Activated CD4-positive, alpha-beta T cell treated with anti-CD3 and anti-CD28 coated beads for 1 hour (primary cell): ENCODE measurements at places on chromosomes 2 and 18.

DNA sequence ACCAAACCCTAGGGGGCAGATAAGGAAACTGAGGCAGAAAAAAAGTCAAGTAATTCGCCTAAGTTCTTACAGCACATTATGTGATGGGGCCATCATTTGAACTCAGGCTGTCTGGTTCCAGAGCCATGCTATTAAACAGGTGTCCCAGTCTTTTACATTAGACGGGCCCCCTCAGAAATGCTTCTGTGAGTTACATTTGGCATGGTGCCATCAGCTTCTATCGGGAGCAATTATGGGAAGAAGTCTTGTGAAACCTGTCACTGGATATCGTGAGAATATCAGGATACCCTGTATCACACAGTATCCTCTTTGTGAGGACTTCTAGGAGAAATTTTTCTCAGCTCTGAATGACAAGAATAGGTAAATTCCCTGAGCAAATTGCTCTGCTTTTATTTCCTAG, 143.7 kb upstream of the NOSTRIN start:
- DNase-seq, result no peak

DNA sequence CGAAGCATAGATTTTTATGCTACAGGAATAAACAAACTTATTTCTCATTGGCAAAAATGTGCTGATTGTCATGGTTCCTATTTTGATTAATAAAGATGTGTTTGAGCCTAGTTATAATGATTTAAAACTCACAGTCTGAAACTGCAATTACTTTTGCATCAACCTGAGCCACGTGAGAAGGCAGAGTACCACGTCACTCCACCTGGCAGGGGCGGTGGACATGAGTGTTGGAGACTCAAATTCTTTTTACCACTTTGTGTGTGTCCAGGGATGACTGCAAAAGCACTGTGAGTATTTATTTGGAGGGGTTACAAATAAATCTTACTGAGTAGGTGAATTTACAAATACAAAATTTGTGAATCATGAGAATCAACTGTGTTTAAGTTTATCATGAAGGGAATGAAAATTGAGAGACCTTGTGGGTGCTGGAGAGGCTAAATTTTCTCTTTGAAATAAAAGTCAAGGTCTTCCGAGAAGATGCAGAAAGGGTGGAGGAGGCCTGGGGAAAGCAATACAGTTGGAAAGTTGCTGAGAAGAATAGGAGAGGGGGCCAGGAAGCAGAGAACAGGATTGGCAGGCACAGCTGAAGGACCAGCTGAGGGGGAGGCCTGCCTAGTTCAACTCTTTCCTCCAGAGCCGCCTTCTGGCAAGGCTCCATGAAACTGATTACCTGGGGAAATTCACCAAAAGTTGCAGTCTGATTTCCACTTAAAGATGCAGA, 316.4 kb downstream of the MYCN start:
- DNase-seq, result no peak

DNA sequence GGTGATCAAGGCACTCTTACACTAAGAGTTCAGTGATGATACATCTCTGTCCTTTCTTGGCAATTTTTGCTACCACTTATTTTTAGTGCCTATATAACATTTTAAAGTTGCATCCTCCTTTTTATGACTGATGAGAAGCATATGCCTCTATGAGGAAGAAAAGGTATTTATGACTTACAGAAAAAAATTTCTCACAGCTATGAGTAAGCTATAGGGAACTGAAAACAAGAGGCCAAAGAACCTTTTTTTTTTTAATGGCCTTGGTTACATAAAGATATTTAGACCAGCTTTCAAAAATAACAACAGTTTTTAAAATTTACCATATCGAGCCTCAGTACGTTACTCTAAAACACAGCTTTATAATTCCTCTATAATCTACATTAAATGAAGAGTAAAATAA, 21.3 kb downstream of the MBD5 start:
- no peak for DNase-seq

DNA sequence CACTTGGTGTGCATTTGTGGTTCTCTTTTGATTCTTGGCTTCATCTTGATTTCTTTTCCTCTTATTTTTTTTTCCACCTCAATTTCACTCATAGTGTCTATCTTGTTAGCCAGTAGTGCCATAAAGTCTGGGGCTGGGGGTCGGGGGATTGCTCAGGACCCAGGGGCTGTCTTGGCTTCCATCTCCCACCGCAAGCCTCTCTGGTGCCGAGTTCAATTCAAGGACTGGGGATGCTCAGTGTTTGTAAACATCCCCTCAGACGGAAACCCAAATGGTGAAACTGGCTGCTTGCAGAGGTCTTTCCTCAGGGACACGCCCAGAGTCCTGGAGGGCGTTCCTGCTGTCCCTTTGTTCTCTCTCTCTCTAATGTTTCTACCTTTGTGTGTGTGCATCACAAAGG, 173.3 kb downstream of the TWIST2 start:
- DNase-seq, result no peak

DNA sequence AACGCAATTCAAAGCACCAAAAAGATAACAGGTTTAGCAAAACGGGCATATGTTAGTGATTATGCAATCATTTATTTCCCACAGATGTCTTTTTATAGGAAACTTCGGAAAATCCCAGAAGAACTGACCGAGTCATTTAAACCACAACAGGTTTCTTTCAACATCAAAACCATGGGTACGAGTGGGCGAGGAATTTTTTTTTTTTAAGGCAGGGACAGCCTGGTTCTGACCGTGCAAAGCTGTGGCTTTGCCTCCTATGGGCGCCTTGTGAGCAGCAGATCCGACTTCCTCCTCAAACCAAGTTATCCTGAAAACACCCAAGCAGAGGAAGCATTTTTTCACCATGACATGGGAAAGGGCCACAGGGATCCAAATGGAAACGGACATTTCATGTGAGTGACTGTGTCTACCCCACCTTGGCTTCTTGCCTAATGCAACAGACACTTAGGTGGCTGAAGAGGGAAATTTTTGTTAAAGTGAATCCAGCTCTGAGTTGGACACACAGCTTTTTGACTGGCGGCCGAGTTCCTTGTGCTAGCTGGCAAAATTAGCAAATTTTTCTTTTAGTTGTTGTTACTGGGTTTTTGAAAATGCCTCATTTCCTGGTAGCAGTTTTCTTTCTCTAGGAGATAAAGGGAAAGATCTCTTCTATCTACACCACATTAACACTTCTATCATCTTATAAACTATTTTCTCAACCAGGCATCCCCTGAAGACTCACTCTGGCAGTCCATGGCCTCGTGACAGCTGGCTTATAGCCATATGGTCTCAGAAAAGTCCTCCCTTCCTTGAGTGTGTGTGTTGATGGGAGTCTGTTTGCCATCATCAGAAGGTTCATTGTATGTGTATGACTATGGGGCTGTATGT, 487.4 kb upstream of the ZEB2 start:
- no peak for DNase-seq

DNA sequence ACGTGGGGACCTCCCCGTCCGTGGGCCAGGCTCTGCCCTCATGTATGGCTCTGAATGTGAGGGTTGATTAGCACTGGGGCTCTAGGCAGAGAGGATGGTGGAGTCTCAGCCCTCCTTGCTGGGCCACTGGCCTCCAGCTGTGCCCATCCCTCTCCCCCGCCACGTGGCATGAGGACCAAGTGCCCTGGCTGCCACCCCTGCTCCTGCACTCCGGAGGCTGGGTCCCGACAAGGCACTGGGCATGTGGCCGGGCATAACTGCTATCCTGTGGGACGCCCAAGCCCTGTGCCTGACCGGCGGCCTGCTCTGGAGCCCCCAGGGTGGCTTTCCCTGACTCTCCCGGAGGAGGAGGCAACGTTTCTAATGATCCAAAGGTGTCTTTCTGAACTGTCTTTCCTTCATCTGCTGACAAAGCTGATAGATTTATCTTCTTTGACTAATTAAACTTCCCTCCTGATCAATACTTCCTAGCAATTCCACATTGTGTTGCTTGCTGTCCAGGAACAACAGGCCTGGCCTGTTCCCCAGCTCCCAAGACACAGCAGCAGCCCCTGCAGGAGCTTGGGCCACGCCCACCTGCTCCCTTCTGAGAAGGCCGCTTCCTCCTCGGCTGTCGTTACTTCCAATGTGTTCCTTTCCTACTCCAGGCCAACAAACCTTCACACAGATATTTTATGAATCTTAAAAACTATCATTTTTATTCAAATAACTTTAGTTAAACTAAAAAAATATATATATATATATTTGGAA, 132.0 kb downstream of the SNTG2 start:
- no peak for DNase-seq

- DNase-seq, result no peak
These were observed 10.7 kb upstream of the TWSG1 start for GRCh38 chr18:9323750-9324445.

- no peak for DNase-seq
These were observed 165.3 kb downstream of the GALNT1 start for GRCh38 chr18:35746826-35747339.

DNA sequence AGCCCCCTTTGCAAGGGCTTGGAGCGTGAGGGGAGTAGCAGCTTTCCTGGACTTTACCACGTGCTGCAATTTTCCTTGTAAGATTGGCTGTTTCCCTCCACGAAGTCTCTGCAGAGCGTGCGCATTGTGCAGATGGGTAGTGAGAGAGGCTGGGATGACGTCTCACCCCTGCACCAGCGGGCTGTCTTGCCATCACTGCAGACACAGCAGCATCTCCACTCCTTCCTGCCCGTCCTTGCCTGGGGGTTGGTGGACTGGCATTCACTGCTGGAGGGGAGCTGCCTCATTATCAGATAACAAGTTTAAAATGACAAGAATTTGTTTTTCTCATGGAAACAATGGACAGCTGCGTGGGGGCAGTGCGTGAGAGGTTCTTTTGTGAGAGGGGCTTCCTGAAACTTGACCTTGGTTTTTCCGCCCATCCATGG, 45.3 kb upstream of the HS6ST1 start:
- DNase-seq, result no peak

- DNase-seq, result no peak
These were observed 234.7 kb downstream of the HRH4 start for GRCh38 chr18:24695168-24695567.

GRCh38 chr2:31226266-31226665, 7.7 kb upstream of the EHD3 start:
- DNase-seq, result no peak

GRCh38 chr2:148538375-148538774, 106.2 kb upstream of the EPC2 start:
- DNase-seq, result no peak

GRCh38 chr2:26610504-26611335, 30.4 kb downstream of the CIB4 start:
- peak; percentile 1 for DNase-seq

- DNase-seq, result no peak
These were observed 11.2 kb upstream of the GALM start for GRCh38 chr2:38654528-38655381.

GRCh38 chr2:191462370-191462769, 215.6 kb upstream of the NABP1 start:
- no peak for DNase-seq

DNA sequence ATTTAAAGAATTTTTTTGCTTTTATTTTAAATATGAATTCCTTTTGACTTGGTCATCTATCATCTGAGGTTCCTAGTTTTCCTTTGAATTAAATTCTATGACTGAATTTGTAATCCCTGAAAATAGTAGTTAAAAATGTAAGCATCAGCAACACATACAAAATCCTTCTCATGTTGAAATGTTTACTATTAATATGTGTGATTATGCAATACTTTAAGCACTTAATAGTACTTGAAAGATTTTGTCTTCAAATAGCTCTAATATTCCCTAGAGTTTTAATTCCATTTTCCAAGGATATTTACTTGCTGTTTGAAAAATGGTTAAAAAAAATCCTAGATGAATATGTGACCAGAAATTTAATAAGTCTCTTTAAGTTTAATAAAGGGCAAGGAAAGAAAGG, 26.6 kb upstream of the SPATS2L start:
- DNase-seq, result no peak

- no peak for DNase-seq
These were observed 31.1 kb downstream of the DSG4 start for GRCh38 chr18:31407649-31408048.

GRCh38 chr2:163565192-163565591, 170.6 kb downstream of the FIGN start:
- no peak for DNase-seq

- no peak for DNase-seq
These were observed 88.1 kb upstream of the PIEZO2 start for GRCh38 chr18:11237484-11237883.

- DNase-seq, result no peak
These were observed 13.9 kb downstream of the STAT1 start for GRCh38 chr2:190999949-191000665.

DNA sequence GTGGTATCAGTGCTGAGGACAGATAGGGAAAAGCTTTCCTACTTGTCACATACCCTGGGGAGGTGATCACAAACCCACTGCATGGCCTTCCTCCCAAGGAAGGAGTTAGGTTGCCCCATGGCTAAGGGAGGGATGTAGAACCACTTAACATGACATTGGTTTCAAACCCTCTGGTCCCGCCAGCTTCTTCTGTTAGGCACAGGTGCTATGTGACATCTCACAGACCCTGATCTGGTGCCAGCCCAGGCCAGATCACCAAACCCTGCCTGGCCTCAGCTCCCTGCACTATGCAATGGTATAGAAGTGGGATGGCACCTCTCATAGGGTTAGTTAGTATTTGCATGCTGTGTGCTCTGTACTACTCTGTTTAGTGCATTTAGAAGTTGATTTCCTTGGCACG, 58.0 kb downstream of the TCF7L1 start:
- DNase-seq, result no peak
